ENCODE measurements at places on chromosomes 2 and 18.

GRCh38 chr2:191198271-191198670 lies 46.9 kb upstream of the MYO1B start:
- DNase-seq = no peak

GRCh38 chr2:48189552-48190228 lies 283.4 kb upstream of the FBXO11 start:
- DNase-seq = peak; percentile 90

GRCh38 chr2:39140322-39140847 lies 19.5 kb upstream of the SOS1 start:
- DNase-seq = peak; percentile 87

- no peak for DNase-seq
These were observed 67.8 kb downstream of the QPCT start for GRCh38 chr2:37412231-37412630.

DNA sequence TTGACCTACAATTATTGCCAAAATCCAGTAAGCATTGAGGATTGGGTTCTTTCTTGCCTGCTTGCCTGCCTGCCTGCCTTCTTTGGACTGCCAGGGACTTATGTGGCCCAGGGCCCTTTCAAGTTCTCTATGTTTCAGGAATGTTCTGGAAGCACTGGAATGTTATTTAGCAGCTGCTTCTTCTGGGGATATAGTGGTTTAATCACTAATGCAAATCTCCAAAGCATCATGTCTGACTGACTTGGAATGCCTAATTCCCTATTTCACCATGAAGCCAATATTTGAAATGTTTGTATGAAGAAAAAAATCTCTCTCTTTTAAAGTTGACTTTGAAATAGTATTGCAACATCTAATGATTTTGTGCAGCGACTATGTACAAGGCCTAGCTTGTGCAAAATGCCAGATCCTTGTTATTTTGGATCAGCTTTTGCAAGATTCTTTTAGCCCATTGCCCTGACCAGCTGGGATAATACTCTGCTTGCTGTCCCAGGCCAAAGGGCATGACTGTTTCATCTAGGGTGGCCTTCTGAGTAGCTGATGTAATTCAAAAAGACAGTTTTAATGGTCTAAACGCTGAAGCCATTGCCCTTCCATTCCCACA lies 204.6 kb downstream of the RND3 start:
- DNase-seq = no peak

DNA sequence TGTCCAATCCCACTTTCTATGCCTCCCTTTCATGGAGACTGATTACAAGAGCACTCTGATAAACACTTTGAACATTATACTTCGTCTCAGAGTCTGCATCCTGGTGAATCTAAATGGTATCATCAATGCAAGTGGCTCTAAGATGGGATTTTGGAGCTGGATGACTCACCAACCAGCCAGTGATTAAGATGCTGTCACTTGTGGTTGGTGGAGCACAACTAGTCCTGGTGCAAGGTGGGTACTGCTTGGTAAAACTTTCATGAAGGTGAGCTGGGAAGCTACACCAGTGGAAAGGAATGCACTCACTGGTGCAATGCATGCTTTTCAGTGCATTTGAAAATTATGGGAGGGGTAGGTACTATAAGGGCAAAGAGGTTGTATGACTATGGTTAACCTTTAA lies 137.7 kb upstream of the TRIB2 start:
- no peak for DNase-seq

DNA sequence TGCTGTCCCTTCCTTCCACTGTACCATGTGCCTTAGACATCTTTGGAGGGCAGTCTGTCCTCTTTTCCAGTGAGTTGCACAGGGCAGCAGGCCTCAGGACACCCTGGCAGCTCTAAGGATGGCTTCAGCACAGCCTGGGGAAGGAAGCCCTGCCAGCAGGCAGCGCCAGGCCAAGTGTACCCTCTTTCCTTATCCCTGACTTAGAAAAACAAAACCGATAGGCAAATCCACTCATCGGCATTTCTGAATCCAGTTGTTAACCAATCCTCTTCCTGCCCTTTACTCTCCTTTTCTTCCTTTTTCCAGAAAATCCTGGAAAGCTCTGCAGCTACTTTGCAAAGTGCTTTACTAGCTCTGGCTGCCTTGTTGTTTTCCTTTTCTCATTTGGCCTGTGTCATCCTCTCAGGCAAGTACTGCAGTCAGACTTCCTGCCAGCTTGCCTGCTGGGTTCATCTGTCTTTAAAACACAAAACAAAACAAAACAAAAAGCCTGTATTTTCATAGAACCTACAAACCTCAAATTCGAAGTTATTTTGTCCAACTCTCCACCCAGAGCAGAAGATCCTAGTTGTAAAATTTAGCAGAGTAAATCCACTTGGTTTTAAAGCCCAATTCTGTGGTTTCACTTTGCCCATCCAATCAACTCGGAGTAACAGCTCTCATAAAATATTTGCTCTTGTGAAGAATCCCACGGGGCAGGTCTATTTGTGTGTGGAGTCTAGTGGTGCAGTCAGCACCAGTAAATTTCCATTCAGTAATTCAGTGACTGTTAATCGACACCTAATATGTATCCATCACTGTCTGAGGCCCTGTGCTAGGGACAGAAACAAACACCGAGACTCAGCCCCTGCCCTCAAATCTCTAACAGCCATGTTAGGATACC lies 45.2 kb downstream of the PCBP1 start:
- peak; percentile 45 for DNase-seq

- DNase-seq = no peak
These were observed 379.7 kb downstream of the PTPRM start for GRCh38 chr18:7946734-7947377.

DNA sequence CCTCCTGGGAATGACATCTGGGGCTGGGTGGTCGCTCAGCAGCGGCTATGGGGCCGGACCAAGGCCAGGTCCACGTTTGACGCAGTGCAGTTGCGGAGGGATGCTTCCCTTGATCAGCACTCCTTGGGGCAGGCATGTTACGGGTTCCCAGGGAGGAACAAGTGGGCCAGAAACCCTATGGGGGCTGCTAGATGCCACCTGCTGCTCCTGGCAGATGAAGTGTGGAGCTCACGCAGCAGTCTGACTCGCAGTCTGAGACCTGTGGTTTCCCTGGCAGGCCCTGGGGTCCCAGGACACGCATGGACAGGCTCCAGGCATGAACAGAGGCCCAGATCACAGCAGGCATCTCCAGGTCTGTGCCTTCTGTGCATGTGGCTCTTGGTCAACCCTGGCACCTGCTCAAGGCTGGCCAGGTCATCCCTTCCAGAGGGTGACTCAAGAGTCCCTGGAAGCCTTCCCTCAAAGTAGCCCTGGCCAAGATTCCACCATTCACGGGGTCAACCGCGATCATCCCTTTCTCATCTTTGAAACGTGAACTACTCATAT lies 20.0 kb downstream of the KCNF1 start:
- DNase-seq = no peak

DNA sequence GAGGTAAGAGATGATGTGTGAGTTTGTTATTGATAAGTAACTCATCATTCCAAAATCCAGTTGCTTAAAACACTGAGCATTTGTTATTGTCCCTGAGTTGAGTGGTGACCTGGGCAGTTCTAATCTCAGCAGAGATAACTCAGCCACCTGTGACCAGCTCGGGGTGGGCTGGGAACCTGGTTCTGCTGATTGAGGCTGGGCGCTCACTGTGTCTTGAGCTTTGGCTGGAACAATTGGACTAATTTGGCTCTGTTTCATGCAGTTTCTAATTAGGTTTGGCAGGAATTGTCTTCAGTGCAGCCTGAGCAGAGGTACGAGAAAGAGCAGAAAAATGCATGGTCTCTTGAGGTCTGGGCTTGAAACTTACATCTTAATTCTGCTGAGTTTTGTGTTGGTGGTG lies 144.7 kb downstream of the RNF144A start:
- no peak for DNase-seq

DNA sequence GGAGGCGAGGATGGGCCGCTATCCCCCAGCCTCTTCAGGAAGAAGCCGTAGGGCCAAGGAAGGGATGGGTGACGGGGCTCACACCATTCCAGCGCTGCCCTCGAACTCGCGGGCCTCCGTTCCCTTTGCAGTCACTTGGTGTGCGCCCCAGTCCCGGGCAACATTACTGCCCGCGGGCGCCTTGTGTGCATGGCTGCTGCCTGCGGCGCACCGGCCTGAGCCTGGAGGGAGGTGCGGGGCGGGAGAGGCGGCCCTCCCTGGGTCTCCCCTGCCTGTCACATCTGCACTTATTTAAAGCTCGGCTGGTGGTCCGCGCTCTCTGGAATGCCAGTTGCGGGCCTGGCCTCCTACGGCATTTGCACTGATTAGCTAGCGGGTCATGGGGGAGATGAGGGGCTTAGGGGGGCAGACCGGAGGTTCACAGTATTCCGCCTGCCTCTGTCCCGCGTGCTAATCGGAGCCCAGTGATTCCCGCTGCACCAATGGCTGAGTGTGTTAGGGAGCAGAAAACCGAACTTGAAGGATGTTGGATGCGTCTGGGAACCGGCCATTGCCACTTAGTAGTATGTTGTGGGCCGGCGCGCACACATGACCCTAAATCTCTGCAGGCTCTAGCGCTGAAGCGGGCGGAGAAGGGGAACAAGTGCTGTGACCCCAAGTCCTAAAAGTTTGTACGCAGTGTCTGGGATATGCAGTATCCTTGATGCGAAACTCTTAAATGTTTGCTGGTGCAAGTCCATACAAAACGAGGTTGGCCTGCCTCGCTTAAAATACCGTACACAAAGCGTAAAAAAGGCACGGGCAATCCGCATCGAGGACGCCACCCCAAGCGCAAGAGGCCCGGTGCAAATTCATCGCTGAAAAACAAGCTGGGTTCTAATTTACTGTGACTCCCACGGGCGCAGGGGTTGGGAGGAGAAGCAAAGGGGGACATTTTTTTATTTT lies 161.2 kb upstream of the SIX2 start:
- no peak for DNase-seq

GRCh38 chr2:45115181-45115580 lies 105.9 kb upstream of the SIX2 start:
- DNase-seq = no peak

DNA sequence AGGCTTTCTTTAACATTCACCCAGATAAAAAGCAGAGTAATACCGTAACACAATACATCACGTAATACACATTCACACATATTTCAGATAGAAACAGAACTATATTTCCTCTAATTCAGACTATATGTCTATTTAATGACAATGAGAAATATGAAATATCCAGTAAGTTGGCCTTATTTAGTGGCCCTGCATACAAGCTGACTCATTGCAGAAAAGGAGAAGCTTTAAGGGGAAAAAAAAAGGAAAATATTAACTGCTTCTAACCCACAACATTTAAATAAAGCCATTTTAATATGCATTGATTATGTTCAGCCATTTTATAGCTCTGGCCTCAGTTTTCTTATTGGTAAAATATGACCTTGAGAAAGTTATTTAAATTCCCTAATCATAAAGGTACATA lies 94.8 kb downstream of the PPP1R1C start:
- peak; percentile 40 for DNase-seq

GRCh38 chr2:170975127-170975942 lies 46.3 kb downstream of the GORASP2 start:
- DNase-seq = no peak

- DNase-seq = no peak
These were observed 125.2 kb upstream of the LGALSL start for GRCh38 chr2:64328756-64329155.

DNA sequence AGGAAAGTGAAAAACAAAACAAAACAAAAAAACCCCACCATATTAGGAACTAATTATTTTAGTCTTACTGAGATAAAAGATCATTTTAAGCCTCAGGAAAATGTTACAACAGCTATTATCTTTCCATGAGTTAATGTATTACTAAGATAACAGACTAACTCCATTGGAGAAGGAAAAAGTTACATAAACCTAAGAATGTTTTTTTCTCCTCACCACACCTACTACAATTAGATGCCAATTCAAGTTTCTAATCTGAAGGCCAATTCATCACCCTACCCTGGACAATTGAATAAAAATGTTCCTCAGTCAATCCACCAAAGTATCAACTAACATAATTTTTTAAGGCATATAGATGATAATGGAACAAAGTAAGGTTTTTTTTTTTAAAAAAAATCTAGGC lies 10.2 kb upstream of the GFPT1 start:
- DNase-seq = no peak

DNA sequence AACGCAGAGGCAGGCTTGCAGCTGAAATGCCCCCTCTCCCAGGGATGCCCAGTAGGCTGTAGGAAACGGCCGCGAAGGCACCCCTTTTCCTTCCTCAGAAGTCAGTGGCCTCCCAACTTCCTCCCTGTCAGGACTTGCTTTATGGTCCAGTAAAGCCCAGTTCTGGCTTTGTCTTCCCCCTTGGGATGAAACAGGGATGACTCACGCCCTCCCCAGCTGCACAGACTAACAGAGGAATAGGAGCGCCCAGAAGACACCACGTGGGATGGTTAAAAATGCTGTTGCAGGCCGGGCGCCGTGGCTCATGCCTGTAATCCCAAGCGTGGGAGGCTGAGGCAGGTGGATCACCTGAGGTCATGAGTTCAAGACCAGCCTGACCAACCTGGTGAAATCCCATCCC lies 6.9 kb downstream of the CREG2 start:
- peak; percentile 58 for DNase-seq

GRCh38 chr2:240569998-240570530 lies 1.8 kb downstream of the RNPEPL1 start:
- no peak for DNase-seq

GRCh38 chr2:188456114-188456909 lies 164.6 kb downstream of the GULP1 start:
- no peak for DNase-seq

DNA sequence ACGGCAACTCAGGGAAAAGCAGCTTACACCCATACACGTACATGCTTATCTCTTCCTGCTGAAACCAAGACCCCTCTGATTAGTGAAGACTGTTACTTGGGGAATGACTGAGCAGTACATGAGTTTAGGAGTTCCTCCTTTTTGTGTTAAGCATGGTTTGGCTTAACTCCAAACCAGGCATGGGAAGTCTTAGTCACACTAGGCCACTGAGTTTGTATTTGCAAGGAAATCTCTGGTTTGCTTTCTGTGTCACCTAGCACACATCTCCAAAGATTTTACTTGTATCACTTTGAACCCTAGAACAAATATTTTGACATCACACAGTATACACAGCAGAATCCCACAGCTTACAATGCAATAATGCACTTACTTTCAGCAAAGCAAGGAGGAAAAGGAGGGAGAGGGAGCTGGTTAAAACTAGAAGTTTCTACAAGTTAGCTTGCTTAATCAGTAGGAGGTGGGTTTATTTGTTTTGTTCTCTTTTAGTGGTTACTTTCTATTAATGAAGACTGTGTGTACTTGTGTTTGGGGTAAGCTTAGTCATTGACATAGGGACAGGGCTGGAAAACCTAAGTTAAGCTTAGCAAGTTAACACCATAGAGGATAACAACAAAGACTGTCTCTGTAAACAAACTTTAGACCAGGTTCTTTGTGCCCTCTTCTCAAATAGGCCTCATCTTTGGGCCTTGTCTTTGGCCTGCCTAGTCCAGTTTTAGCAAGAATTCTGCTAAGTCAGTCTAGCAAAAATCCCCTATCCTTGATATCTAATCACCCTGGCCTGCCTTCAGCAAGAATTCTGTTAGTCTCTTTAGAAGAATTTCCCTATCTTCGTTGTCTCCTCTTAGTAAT lies 219.4 kb downstream of the MREG start:
- DNase-seq = peak; percentile 95

GRCh38 chr18:36372903-36373311 lies 75.4 kb downstream of the FHOD3 start:
- DNase-seq = peak; percentile 1

Measured in inflammatory macrophage treated with lipopolysaccharide for 4 hours (primary cell).